Suppressor macrophage treated with lipopolysaccharide for 4 hours (primary cell): ENCODE measurements at places on chromosomes 7 and 10.
A peak's percentile ranks its signal among the peaks of the same experiment; 100 is the strongest.

- DNase-seq: no peak
Measured at GRCh38 chr10:88163572-88163971, 300.1 kb downstream of the PTEN start.

DNA sequence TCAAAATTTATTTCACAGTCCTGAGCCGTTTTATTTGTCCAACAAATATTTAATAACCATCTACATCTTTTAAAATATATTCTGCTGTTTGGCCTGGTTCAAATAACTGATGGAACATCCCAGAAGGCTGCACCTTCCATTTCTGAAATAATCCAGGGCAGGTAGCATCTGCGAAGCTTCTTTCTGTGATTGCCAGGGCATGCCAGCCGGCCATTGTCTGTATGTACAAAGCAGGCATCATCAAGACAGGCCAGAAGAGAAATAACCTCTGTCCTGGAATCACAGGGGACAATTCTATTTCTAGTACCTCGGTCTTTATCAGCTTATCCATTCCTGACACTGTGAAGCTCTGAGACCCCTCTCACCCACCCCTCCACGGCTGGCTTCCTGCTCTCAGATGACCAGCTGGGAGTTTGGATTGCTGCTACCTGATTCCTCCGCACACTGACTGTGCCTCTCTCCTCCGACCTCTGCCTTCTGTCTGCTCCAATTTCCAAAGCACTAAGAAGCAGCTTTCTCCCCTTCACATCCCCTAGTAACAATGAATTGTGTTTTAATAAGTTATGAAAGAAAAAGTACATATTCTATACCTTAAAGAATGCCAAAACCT is 8.0 kb downstream of the DGKI start:
- DNase-seq: no peak

DNA sequence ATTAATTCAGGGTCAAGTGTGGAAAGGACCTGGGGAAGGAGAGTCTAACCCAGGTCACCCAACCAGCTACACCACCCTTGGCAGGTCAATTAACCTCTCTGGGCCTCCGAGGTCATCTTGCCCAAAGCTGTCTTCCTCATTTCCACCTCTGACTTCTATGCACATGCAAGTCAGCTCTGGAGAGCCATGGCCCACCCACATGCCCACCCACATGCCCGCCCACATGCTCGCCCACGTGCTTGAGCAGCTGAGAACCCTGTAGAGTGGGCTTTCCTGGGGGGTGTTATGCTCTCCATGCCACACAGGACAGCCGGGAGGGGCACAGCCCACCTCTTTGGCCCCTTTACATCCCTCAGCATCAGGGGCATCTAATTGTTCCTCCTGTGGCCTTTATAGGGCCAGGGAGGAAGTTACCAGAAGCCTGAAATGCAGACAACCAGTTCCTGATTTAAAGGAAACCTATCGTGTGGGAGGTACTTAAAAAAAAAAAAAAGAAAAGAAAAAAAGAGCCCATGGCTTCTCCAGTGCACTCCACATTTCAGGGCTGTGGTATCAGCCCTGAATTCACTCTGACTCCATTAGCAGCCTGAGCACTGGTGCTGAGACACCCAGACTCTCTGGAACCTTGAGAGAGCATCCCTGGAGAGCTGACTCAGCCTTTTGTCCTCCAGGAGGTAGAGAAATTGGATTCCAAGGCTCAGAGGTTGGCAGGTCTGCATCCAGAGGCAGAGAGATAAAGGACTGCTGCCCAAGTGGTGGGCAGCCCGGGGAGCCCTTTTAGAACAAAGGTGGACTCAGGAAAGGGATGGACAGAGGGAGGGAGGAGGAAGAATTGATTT is 176.2 kb upstream of the ZMIZ1 start:
- DNase-seq: peak; percentile 27

GRCh38 chr7:25732766-25733217 is 419.2 kb upstream of the NFE2L3 start:
- no peak for DNase-seq

DNA sequence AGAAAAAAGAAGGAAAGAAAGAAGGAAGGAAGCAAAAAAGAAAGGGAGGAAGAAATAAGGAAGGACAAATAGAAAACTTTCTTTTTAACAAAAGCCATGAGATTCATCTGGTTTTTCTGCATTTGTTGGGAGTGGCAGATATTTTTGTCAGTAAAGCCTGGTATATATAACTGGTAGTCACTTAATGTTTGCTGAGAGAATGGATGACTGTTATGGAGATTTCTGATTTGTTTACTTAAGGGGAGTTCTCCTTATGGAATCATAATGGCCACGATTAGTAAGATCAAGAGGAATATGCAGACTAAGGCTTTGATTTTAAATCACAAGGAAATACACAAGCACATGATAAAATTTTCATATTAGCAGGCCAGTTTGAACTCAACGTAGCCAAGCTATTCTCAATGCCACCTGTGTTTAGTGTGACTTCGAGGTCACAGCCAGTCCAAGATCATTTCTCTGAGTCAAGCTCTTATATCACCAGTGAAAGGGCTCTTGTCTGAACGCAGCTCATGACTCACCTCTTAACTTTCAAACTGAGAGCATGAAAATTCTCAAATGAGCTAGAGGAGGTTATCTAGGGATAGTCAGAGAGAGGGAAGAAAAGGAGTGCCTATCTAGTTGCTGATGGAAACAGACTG is 445.1 kb upstream of the ZMIZ1 start:
- no peak for DNase-seq

DNA sequence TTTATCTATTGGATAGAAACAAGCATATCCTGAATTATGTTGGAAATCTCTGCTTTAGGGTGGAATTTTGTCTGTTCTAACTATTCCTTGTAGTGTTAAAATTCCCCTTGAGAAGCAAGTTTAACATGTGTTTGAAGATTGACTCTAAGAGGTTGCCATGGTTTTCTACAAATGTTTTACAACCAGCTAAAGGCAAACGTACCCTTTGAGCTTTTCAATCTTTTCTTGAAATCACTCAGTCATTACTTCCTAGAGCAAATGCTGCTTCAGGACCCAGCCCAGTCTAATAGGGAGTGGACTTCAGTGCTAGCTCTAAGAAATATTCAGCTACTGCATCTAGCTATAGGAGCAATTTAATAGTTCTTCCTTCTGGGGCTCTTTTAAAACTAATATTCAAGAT is 118.8 kb upstream of the IFRD1 start:
- no peak for DNase-seq

DNA sequence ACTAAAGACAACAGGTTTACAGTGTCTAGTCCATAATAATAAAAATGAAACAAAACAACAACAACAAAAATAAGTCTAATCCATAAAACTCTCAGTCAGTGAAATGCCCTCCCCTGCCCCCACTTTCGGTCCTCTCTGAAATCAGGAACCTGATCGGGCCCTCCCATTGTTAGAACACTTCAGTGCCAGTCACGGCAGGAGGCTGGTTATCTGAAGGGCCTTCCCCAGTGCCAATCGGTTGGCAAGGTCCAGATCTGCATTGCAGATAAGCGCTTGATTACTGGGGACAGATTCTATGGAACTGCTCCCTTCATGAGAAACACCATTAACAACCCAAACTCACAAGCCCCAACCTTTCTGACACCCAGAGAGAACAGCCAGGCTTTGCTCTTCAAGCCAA is 72.2 kb upstream of the EEPD1 start:
- DNase-seq: no peak

GRCh38 chr7:15682751-15683245 is 3.7 kb downstream of the MEOX2 start:
- DNase-seq: no peak

DNA sequence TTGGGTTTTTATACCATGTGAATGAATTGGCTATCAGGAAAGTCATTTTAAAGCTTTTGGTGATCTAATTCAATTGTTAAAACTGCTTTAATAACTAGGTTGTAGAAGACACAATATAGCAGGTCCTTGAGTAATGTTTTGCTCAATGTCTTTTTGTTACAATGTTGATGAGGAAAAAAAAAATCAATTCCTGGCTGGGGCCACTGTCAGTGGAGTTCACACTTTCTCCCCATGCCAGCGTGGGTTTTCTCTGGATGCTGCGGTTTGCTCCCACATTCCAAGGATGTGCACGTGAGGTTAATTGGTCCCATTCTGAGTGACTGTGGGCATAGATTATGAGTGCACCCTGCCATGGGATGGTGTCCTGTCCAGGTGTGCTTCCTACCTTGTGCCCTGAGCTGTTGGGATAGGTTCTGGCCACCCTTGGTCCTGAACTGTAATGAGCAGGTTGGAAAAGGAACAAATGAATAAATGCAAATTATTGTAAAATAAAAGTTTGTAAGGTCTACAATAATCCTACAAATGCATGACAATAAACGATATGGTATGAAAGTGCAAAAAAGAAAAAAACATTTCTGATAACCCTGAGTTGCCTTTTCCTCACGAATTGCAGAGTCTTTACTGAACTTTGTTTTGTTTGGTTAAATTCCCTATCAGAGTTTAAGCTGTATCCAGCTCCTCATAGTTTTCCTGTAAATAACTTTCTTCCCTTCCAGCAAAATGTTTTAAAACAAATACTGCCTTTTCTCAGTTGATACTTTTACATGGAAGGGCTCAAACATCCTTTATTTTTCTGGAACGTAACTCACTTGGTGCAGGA is 62.7 kb downstream of the AKR1C4 start:
- no peak for DNase-seq

- DNase-seq: no peak
Measured at GRCh38 chr10:34237898-34238455, 577.1 kb downstream of the PARD3 start.

DNA sequence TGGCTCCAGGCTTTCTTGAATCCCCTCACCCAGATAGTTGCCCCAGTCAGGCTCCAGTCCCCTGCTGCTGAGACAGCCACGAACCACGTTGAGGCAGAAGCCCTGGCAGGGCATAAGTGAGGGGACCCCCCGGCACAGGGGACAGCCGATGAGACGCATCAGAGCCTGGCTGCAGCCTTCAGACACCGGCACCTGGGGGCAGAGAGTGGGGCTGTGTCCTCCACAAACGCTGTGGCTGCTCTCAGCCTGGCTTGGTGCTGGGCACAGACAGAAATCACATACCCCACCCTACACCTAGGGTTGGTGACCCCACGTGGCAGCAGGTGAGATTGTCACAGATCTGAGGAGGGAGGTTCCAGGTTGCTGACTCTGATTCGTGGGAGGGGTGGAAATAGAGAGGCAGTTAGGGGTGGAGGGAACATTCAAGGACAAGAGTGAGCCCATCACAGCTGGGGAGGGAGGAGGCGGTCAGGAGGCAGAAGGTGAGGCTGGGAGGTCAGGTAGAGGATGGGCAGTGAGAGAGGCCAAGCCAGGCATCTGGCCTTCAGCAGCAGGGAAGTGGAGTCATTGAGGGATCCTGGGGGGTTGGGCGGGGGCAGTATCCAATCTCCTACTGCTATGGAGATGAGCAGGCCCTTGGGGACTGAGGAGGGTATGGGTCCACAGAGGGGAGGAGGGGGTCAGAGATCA is 3.2 kb downstream of the GPC2 start:
- DNase-seq: no peak

DNA sequence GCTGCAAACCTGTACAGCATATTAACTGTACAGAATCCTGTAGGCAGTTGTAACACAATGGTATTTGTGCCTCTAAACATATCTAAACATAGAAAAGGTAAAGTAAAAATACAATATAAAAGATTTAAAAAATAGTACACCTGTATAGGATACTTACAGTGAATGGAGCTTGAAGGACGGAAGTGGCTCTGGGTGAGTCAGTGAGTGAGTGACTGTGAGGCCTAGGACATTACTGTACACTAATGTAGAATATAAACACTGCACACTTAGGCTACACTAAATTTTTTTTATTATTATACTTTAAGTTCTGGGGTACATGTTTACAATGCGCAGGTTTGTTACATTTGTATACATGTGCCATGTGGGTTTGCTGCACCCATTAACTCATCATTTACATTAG is 97.3 kb upstream of the STK17A start:
- DNase-seq: no peak

DNA sequence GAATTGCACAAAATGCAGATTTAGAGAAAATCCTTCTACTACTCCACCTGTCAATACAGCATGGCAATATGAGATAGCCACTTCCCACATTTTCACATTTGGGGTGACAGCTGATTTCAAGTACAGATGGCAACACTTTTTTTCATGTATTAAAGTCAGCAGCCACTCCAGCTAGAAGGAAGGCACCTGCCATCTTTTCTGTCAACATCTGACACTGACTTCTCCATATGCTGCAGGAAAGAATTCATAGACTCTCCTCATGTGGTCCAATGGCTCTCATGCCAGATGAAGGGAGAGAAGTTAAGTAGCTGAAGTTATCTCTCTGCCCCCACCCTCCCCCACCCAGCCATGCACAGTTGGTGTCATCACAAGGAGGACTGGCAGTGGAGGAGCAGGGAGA is 912.0 kb downstream of the SORCS1 start:
- no peak for DNase-seq

- peak; percentile 69 for DNase-seq
Measured at GRCh38 chr10:50312464-50313437, 61.4 kb upstream of the ASAH2 start.

DNA sequence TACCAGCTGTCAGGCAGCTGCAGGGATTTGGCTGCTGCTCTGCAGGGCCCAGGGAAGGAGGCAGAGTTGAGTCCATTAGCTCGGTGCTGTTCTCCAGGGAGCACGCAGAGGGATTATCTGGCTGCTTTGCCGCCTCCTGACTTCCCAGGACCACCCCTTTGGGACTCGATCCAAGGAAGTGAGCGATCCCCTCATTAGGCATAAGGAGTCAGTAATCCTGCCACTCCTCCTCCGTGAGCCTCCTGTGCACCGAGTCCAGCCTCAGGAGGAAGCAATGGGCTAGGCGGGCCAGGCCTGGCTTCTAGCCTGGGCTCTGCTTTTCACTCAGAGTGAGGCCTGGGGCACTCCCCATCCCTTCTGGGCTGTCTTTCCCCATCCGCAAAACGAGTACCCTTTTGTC is 417.9 kb downstream of the RPS24 start:
- DNase-seq: no peak

DNA sequence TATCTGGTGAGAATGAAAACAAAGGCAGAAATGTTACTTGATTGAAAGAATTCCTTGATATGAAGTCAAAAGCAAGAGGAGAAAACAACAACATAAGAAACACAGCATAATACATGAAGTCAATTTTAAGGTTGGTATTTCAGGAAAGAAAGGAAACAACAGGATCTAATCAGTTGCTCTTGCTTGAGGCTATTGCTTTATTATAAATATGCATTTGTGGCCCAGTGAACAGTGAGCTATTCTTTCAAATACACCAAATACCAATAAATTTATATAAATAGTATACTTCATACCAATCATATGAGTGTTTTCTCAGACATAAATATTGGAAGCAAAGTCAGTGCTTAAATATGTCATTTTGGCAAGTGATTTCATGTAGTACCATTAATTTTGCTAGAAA is 806.6 kb downstream of the NXPH1 start:
- DNase-seq: no peak

- no peak for DNase-seq
Measured at GRCh38 chr7:69625238-69625637, 27.0 kb downstream of the AUTS2 start.

- no peak for DNase-seq
Measured at GRCh38 chr10:13715100-13715499, 128.3 kb downstream of the PRPF18 start.

DNA sequence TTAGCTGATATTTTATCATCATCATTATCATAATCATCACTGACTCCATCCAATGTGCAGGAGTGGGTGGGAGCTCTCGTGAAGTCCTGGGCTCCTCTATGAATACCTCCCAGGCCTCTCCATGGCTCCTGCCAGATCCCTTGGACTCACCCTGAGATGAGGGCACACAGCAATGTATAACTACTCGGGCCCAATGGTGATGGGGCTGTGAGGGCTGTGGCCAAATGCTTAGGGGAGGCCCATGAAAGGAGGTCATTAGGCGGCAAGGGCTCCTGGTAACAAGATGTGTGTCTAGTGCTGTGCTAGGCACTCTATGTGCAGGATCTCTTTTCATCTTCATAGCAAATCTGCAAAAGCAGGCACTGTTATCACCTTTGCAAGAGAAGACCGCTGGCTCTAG is 270.9 kb downstream of the GLRX3 start:
- DNase-seq: no peak
